Mesothelial cell of epicardium (in vitro differentiated cells): ENCODE measurements at places on chromosomes 13 and 19. TPM values are rescaled to one million over a fixed set of nuclear protein-coding genes. Genes with fewer than 3 reads are reported as not detected.

- H3K27me3 ChIP-seq, result no peaks in the 10 kb centered on the region
- DNase-seq, result no peak
- peaks cover 50% of the 10 kb centered on the region for H3K4me1 ChIP-seq
- H3K4me3 ChIP-seq, result no peak overlapping the region
- H3K36me3 ChIP-seq, result peaks cover 14% of the 10 kb centered on the region
Measured at GRCh38 chr13:65593298-65593874, 1636.8 kb downstream of the PCDH9 start.

- H3K36me3 ChIP-seq, result no peaks in the 10 kb centered on the region
- H3K27me3 ChIP-seq, result peaks cover 36% of the 10 kb centered on the region
- no peak overlapping the region for H3K27ac ChIP-seq
Measured at GRCh38 chr19:29645911-29646310, 19.4 kb upstream of the PLEKHF1 start.

- no peak overlapping the region for H3K4me3 ChIP-seq
- H3K36me3 ChIP-seq, result peaks cover 16% of the 10 kb centered on the region
- H3K27ac ChIP-seq, result no peak overlapping the region
- no peak for DNase-seq
- peaks cover 7% of the 10 kb centered on the region for H3K27me3 ChIP-seq
- H3K4me1 ChIP-seq, result peaks cover 28% of the 10 kb centered on the region
Measured at GRCh38 chr19:47716270-47716937, 3.2 kb downstream of the EHD2 start.

The CEACAM16 gene
- not detected in 3 replicates for total RNA-seq

- no peak overlapping the region for H3K4me3 ChIP-seq
- H3K27me3 ChIP-seq, result no peaks in the 10 kb centered on the region
- no peaks in the 10 kb centered on the region for H3K36me3 ChIP-seq
- DNase-seq, result no peak
- H3K4me1 ChIP-seq, result no peaks in the 10 kb centered on the region
Measured at GRCh38 chr19:41570179-41570578, 5.8 kb upstream of the CEACAM21 start.

GRCh38 chr19:41226053-41226873, 7.2 kb downstream of the AXL start:
- H3K27ac ChIP-seq, result peak overlapping the region; percentile 97
- peaks cover 6% of the 10 kb centered on the region for H3K36me3 ChIP-seq
- H3K27me3 ChIP-seq, result no peaks in the 10 kb centered on the region

GRCh38 chr13:58579468-58579867, 947.9 kb downstream of the PCDH17 start:
- no peaks in the 10 kb centered on the region for H3K4me1 ChIP-seq
- no peak overlapping the region for H3K4me3 ChIP-seq

The FGF21 gene
- not detected in 3 replicates for total RNA-seq

DNA sequence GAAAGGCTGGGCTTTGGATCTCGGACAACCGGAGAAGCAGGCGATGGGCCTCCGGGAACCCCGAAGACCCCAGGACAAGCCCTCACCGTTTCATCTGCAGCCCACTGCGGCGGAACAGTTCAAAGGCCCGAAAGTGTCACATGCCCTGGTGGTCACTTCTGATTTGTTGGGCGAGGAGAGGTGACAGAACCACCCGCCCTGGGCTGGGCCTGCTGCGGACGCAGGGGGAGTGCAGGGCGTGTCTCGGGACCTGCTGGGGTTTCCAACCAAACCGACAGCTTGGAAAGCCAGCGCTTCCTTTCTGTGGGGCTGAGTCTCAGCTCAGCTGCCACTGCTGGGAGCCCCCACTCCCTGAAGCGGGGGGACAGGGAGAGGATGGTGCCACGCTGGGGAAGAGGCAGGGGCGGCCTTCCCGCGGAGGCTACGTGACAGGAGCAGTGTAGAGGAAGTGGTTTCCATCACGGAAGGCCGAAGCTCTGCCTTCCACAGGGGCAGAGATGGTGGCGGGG, 22.8 kb upstream of the ZBTB7A start:
- H3K4me1 ChIP-seq, result peaks cover 10% of the 10 kb centered on the region
- H3K27ac ChIP-seq, result no peak overlapping the region
- peaks cover 7% of the 10 kb centered on the region for H3K36me3 ChIP-seq

GRCh38 chr19:17721111-17721628, 1.9 kb downstream of the MAP1S start:
- peaks cover 23% of the 10 kb centered on the region for H3K4me1 ChIP-seq
- peak overlapping the region; percentile 72 for H3K4me3 ChIP-seq
- DNase-seq, result no peak
- H3K27me3 ChIP-seq, result no peaks in the 10 kb centered on the region
- peaks cover 18% of the 10 kb centered on the region for H3K36me3 ChIP-seq

DNA sequence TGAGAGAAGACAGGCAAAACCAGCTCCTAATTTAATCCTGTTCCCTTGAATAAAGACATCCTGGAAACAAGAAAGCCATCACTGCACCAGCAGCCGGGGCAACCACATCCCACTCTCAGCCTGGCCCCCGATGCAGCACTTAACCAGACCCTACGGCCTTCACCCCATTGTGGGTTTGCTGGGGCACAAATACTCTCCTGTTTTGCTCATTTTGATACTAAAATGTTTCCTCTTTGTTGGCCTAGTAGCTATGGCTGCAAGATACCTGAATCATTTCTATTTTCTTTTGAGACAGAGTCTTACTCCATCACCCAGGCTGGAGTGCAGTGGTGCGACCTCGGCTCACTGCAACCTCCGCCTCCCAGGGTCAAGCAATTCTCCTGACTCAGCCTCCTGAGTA, 28.4 kb downstream of the ANKRD27 start:
- H3K27me3 ChIP-seq, result no peaks in the 10 kb centered on the region
- DNase-seq, result no peak
- no peak overlapping the region for H3K4me3 ChIP-seq
- no peaks in the 10 kb centered on the region for H3K4me1 ChIP-seq

GRCh38 chr19:44212866-44213346, 574 bp downstream of the ZNF227 start:
- H3K4me3 ChIP-seq, result peak overlapping the region; percentile 94
- H3K27ac ChIP-seq, result peak overlapping the region; percentile 88
- peaks cover 24% of the 10 kb centered on the region for H3K36me3 ChIP-seq
- DNase-seq, result no peak

DNA sequence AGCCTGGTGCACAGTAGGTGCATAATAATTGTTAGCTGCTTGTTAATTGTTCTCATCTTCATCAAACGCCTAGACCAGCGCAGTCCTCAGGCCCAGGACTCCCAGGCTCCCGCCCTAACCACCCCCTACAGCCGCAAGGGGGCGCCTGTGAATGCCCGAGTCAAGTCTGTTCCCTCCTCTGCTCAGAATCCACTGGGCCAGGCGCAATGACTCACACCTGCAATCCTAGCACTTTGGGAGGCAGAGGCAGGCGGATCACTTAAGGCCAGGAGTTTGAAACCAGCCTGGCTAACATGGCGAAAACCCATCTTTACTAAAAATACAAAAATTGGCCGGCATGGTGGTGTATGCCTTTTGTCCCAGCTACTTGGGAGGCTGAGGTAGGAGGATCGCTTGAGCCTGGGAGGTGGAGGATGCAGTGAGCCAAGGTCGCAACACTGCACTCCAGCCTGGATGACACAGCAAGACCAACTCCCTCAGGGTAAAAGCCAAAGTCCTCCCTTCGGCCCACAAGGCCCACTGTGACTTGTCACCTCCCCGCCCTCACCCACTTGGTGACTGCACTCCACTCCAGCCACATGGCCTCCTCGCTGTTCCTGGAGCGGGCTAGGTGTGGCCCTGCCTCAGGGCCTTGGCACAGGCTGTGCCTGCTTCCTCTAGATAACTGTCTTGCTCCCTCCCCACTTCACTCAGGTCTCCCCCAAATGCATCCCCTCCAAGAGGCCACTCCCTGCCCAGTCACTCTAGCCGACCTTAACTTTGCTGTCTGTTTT, 9.1 kb downstream of the ZNF653 start:
- H3K4me3 ChIP-seq, result no peak overlapping the region
- H3K4me1 ChIP-seq, result no peaks in the 10 kb centered on the region
- peaks cover 18% of the 10 kb centered on the region for H3K36me3 ChIP-seq
- H3K27me3 ChIP-seq, result no peaks in the 10 kb centered on the region
- DNase-seq, result no peak

The EFNA2 gene
- total RNA-seq, result 13.1 to 15.0 TPM (median 14.0 TPM) in 3 replicates

The ZNF491 gene
- total RNA-seq, result 4.7 to 6.1 TPM (median 5.8 TPM) in 3 replicates

DNA sequence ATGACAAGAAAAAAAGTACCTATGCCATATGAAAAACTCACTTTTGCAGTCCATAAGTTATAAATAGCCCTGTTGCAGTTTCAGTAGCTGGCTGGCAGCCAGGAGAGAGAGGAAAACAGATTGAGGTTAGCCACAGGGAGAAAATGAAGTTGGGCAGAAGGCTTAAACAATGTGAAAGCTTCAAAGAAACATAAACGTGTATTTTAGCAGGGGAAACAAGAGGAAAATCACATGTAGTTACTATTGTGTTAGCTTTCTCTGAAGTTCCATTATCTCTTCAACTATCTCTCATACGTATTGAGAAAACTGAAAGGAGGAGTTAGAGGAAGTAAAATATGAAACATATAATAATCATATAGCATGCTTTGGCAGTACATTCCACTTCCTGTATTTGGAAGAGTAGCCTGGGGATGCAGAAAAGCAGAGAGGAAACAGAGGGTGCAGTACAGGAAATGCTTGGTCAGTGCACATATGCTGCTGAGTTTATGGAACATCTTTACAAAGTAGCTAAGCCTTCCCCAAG, 1551.1 kb downstream of the EFNB2 start:
- peak overlapping the region; percentile 4 for H3K4me3 ChIP-seq
- no peaks in the 10 kb centered on the region for H3K36me3 ChIP-seq
- DNase-seq, result peak; percentile 45
- no peaks in the 10 kb centered on the region for H3K27me3 ChIP-seq
